ENCODE measurements at places on chromosomes 11 and 22.

DNA sequence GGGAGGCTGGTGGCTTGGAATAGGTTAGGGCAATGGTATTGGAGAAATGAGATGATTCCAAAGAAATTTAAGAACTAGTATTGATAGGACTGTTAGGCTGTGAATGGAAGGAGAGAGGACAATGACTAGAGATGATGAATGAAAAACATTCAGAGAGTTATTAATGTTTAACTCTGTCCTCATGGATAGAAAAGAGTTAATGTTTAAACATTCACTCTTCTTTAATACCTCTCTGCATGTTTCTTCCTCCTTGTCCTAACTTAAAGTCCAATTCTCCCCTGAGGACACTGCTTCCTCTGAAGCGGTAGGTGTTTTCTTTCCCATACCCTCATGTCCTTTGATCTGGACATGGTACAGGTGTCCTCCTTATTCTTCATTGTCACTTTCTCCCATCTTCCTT is 13.4 kb downstream of the CHEK1 start:
- no peak for DNase-seq

DNA sequence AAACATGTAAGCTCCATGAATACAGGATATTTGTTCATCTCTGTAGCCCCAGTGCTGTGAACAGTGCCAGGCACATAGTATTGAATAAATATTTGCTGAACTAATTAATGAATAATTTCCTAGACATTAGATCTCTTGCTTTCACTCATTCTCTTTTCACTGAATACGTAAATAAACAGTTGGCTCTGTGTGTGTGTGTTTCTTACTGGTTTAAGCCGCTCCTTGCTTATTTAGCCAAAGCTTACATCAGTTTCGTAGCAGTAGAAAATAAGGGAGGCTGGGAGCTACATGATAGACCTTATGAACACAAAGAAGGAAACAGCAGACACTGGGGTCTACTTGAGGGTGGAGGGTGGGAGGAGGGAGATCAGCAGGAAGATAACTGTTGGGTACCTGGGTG is 17.2 kb downstream of the KREMEN1 start:
- no peak for DNase-seq

DNA sequence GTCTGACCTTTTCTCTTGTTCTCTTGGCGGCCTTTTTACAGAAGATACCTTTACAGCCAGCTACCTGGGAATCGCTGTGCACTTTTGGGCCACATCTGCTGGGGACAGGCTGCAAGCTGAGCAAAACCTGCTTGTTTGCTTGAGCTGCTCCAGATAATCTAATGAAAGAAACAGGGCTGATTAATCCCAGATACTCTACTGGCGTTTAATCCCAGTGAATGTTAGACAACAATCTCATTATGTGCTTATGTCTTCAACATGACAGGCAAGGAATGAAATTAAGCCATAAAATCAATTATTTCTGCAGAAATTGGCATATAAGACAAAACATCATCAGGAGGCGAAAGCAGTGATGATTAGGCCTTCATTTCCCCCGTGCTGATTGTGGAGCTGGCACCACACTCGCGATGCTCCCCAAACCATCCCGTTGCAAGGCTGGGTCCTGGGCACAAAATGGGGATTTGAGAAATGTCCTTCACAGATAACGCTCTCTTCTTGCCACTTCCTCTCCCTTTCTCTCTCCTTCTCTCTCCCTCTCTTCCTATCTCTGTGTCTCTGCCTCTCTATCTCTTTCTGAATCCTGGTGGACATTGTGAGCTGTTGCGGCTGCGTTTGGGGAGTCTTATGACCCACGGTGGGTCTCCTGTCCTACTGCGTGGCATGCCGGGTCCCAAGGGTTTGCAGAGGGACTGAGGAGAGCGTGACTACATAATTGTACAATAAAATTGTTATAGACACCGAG is 1053.8 kb downstream of the TBC1D22A start:
- no peak for DNase-seq

- DNase-seq: no peak
Measured at GRCh38 chr11:106418791-106419190, 341.3 kb downstream of the AASDHPPT start.

DNA sequence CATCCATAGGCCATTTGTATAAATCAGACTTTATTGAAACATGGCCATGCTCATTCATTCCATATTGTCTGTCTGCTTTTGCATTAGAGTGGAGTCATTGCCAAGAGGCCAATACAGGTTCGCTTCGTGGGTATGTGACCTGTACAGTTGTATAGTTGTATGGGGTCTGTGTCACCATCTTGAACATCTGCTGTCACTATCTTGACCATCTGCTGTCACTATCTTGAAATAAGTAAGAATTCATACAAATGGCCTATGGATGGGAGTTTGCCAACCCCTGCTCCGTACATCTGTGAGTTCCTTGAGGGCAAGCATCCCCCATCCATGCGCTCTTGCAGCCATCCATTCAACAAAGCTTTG is 44.4 kb upstream of the ANO1 start:
- DNase-seq: no peak

DNA sequence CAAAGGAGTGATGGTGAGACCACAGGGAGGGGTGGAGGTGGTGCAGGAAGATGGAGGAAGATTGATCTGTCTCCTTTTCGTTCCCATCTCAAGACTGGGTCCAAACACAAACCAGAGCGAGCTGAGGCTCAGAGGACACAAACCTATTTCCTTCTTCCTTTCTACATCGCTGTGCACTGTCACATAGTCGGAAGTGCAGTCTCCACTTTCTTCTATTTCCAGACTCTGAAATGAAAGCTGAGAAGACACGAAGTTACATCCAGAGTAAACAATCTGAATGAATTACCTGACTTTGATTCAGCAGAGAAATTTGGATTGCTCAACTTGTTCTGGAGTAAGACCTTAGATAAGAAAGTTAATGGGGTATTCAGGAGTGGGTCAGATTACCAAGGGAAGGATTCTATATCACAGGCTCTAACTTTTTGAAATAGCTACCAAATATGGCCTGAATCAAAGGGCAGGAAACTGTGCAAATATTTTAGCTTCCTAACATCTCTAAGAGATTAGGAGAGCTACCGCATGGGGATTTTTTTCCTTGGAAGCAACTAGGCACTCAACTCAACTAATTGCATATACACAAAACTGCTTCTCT is 14.4 kb downstream of the OVCH2 start:
- no peak for DNase-seq

- no peak for DNase-seq
Measured at GRCh38 chr22:22997262-22997898, 72.9 kb upstream of the GNAZ start.

GRCh38 chr11:2842876-2843275 is 42.7 kb downstream of the CDKN1C start:
- no peak for DNase-seq

GRCh38 chr11:128509621-128510389 is 77.6 kb downstream of the ETS1 start:
- no peak for DNase-seq

GRCh38 chr22:27352426-27352825 is 449.1 kb downstream of the MN1 start:
- no peak for DNase-seq

- peak; percentile 53 for DNase-seq
Measured at GRCh38 chr11:14645015-14645912, 1.7 kb downstream of the PDE3B start.

GRCh38 chr11:62817129-62817528 is 11.9 kb upstream of the NXF1 start:
- no peak for DNase-seq

GRCh38 chr11:86196913-86197312 is 47.6 kb upstream of the EED start:
- no peak for DNase-seq

DNA sequence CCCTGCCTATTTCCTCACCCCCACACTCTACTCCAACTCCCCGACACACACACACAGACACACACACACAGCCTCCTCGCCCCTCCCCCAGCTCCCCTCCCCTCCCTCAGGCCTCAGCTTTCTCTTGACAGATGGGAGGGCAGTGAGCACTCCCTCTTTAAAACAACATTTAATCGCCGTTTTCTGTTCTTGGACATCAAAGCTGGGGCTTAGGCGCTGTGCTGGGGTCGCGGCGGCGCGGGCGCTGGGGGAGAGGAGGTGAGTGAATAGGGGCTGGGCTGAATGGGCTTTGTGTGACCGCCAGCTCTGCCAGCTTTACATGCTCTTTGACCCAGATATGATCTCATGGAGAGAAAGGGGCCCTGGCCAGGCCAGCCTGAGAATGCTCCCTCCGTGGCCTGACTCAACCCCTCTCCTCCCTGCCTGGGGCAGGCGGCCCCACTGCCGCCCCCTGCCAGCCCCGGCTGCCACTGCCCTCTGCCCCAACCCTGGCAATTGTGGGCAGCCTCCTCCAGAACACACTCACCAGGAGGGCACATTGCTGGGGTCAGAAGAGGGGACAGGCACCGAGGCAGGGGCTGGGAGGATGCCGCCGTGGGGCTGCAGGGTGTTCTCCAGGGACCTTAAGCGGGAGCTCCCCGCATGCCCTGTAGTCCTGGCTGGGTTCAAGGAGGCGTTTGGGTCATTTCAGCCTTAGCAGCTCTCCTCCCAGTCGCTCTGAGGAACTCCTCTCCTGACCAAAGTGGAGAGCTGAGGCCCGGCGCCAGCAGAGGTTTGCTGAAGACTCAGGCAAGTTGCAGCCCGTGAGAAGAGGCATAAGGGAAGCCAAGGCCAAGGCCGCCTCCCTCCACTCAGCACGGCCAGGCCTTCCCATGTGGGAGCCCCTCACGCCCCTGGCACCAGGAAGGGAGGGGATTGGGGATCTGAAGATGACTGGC is 38.3 kb upstream of the NNMT start:
- DNase-seq: no peak

Data from stimulated activated CD8-positive, alpha-beta memory T cell treated with anti-CD3 and anti-CD28 coated beads, Interleukin-4, amount 100 ng/mL, for 48 hours (primary cell).